NCI-H1092 treated with DMSO at 0.1 percent for 48 hours (cell line): ENCODE measurements at places on chromosomes 12 and 14.

DNA sequence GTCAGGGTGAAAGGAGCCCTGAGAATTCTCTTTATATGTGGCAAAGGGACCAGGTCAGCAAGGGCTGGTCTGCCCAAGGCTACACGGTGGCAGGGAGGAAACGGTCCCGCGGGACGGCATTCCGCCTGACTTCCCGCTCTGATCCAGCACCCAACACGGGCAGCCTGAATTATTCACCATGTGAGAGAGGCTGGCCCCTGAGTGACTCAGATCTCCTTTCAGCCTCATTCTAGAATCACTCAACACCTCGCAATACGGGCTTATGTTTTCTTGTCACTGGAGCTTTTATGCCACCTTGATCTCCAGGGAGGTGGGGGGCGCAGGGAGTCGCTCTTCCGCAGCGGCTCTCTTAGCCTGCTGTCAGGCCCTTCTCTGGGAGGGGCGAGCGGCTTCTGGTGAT lies 8.5 kb downstream of the LRTM2 start:
- DNase-seq = no peak

DNA sequence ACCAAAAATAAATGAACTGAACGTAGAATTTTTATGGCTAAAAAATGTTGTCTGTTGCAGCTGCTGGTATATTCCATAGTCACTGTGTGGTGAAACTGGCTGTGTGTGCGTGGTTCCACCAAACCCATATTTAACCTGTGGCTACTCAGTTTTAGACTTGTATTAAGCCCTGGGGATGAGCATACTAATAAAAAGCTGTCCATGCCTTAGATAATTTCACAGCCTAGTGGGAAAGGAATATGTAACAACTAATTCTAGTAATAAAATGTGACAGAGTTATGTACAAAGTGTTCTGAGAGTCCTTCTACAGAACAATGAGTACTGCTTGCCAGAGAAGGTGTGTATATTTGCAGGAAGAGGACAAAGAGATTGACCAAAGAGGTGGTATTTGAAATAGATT lies 125.5 kb downstream of the TMTC3 start:
- DNase-seq = no peak

GRCh38 chr14:104102282-104102914 lies 16.9 kb downstream of the ASPG start:
- no peak for DNase-seq

- peak; percentile 17 for DNase-seq
These were observed 914 bp upstream of the PACS2 start for GRCh38 chr14:105313381-105314286.

GRCh38 chr12:79267580-79267979 lies 403.0 kb downstream of the SYT1 start:
- DNase-seq = no peak

GRCh38 chr12:51382173-51382572 lies 9.0 kb downstream of the GALNT6 start:
- no peak for DNase-seq

DNA sequence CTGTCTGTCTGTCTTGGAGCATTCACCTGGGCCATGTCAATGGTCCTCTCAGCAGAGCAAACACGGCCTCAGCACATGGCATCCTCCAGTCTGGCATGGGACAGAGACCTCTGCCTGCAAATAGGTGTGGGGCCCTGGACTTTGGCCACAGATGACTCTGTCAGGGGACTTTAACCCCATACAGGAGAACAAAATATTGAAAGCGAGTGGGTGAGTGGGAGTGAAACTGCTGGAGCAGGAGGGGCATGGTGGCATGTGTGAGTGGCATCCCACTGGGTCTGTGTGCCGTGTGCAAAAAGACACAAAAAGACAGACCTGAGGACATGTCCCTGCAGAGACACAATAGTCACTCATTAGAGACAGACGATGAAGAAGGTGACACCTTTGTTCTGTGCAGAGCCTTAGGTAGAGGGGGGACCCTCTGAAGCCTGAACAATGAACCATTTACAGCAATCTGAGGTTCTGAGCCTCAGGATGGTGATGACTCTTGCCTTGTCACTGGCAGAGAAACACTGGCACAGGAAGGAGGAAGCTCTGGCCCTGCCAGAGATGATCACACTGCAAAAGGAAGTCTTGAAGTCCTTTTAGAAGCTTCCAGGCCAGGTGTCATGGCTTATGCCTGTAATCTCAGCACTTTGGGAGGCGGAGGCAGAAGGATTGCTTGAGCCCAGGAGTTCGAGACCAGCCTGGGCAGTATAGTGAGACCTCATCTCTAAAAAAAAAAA lies 7.5 kb downstream of the LAG3 start:
- DNase-seq = no peak

- peak; percentile 45 for DNase-seq
These were observed 14.0 kb upstream of the RACGAP1 start for GRCh38 chr12:50039151-50039835.

DNA sequence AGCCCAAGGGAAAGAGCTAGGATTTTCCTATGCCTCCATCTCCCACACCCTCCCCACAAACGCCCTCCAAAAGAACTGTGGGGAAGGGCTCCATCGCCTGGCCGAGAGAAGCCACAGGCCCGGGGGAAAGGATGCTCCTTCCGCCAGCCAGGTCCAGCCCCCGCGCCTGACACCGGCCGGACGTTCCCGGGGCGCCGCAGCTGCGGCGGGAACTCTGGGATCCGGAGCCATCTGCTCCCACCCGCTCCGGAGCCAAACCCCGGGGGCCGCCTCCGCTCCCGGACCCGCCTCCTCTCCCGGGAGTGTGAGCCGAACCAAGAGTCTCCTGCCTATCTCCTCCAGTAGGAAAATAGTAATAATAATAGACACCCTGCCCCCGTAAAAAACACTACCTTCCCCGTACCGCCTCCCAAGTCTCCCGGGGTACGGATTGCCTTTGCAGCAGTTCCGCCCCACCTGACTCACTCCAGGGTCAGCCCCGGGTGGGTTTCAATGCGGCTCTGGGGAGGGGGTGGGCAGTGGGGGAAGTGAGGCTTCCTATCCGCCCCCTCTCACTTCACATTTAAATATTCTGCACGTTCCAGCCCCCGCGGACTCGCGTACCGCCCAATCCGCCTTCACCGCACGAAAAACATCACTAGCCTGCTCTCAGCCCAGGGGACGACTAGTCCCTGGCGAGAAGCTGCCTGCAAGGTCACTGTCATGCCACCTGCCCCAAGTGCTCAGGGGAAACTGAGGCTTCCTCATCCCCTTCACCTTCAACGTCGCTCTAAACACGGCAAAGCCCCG lies 2.4 kb downstream of the AGAP2 start:
- DNase-seq = peak; percentile 27
